Stimulated activated CD4-positive, alpha-beta T cell treated with anti-CD3 and anti-CD28 coated beads, Interleukin-1b, Interleukin-23, amount 100 ng/mL, for 1 hour (primary cell): ENCODE measurements at places on chromosomes 3 and 15.

DNA sequence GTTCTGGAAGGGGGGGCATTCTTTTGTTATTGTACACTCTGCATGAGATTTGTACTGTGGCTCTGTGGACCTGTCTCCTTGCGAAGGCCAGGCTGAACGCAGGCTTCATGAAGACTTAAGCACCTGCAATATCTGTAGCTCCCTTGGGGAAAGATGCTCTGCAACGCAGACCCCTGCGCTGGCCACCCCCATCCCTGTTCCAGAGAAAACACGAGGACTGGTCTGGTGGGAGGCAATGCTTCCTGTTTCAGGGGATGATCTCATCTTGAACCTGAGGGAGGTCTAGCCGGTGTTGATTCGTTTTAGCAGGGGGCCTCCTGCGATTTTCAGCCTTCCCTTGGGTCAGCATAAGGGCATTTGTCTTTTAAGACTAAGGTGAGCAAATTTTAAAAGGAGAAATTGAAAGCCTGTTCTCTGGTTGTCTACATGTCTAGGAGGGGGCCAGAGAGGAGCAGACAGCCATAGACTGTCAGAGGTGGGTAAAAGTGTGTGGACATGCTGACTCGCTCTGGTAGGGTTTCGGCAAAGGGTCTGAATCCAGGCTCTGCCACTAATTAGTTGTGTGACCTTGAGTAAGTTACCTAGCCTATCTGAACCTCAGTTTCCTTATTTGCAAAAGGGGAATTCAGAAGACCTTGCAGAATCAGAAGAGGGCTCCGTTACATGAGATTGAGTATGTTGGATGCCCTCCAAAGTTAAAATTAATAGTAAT lies 80.9 kb upstream of the RASGRF1 start:
- DNase-seq: no peak

GRCh38 chr15:85532689-85533088 lies 152.3 kb downstream of the AKAP13 start:
- DNase-seq: no peak

GRCh38 chr3:64792445-64792844 lies 104.6 kb upstream of the ADAMTS9 start:
- no peak for DNase-seq

DNA sequence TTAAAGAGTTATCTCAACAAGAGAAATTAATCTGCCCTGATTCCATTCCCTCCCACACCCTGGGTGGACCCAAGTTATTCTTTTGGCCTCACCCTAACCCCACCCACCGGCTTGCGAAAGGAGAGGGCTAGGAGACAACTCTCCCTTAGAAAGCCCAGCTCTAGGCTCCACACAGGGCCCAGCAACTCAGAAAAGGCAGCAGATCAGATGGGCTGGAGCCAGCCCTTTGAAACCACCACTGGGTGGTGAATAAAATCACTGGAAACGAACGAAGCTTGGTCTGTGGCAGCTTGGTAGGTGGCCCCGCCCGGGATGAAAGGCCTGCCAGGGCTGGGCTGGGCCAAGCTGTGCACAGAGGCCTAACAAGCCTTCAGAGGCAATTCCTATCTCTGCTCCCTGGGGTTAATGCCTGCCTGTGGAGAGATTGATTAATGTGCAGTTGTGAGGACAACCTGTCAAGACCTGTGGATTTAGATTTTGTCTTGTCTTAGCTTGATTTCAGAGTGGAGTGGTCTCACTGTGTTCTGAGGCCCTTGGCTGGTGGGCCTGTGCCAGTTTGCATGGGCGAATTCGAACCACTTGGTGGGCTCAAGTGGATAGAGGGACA lies 38.8 kb downstream of the BHLHE40 start:
- DNase-seq: no peak

DNA sequence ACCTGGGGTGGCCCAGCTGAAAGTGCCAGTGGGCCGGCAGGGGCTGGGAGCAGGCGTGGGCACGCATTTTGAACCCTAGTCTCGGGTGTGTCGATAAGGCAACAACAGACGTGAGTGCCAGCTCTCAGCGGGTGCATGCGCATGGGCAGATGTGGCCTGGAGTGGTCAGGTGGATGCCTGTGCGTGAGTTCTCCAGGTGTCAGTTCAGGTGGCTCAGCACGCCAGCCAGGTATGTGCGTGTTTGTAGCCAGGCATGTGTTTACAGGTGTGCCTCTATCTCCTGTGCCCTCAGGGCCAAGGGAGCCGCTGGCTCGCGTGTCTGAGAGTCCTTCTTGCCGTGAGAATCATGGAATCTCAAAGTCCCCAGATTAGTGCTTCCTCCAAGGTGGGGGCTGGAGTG lies 14.8 kb downstream of the CYP1A2 start:
- DNase-seq: no peak

- no peak for DNase-seq
These were observed 7.2 kb downstream of the PLA1A start for GRCh38 chr3:119604878-119605277.

- no peak for DNase-seq
These were observed 177.2 kb downstream of the POLR2M start for GRCh38 chr15:57883701-57884100.

GRCh38 chr3:17969985-17970568 lies 227.6 kb upstream of the TBC1D5 start:
- no peak for DNase-seq

GRCh38 chr3:87161417-87161816 lies 65.7 kb upstream of the CHMP2B start:
- DNase-seq: no peak
